ENCODE measurements at places on chromosomes 1 and 21. TPM values are rescaled to one million over a fixed set of nuclear protein-coding genes. Genes with fewer than 3 reads are reported as not detected.

- H3K4me3 ChIP-seq, result no peak overlapping the region
- no peak for DNase-seq
- H3K4me1 ChIP-seq, result no peaks in the 10 kb centered on the region
- no peak overlapping the region for H3K27ac ChIP-seq
- H3K36me3 ChIP-seq, result no peaks in the 10 kb centered on the region
- H3K27me3 ChIP-seq, result no peaks in the 10 kb centered on the region
These were observed 1967.4 kb downstream of the NCAM2 start for GRCh38 chr21:22965455-22966135.

The LCE1B gene
- not detected for total RNA-seq

GRCh38 chr1:91784191-91784590, 101.8 kb downstream of the TGFBR3 start:
- no peak overlapping the region for H3K4me3 ChIP-seq
- no peaks in the 10 kb centered on the region for H3K36me3 ChIP-seq
- H3K27ac ChIP-seq, result peak overlapping the region; percentile 66
- H3K27me3 ChIP-seq, result no peaks in the 10 kb centered on the region
- peaks cover 37% of the 10 kb centered on the region for H3K4me1 ChIP-seq

The GPR25 gene
- 0.87 TPM for total RNA-seq
